ENCODE measurements at places on chromosomes 1 and 21.
A peak's percentile ranks its signal among the peaks of the same experiment; 100 is the strongest.

DNA sequence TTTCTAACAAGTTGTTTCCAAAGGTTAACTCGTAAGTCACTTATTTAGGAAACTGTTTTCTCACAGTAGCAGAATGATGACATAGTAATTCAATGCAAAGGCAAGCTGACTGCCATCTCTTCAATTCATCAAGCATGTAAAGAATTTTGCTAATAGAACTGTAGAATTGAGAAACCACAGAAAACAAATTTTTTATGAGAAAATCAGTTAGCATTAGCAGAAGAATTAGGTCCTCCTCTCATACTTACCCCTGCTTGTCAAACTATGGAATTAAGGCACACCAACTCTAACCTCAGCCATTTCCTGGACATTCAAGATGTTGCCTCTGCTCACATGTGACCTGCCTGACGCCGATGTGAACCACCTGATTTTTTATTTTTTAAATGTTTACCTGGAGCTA is 115.2 kb downstream of the LRRC40 start:
- DNase-seq = peak; percentile 59

DNA sequence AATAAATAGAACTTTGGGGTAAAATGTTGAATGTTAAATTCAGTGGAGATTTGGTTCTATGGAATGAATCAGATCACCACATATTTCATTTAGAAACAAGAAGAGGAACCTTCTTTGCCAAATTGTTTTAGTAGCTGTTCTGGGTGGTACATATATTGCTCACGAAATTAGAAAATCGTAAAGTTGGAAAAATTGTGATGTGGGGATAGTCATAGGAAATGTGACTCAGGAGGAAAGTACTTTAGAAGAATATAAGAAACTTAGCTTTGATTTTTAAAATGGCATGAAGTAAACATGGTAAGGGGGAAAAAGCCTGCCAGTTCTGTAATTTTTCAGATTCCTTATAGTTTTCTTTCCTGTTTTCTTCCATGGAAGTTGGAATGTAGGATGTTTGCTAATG is 27.4 kb downstream of the RRP15 start:
- peak; percentile 66 for DNase-seq

- DNase-seq = peak; percentile 32
Measured at GRCh38 chr1:180598333-180598974, 33.4 kb upstream of the XPR1 start.

GRCh38 chr21:25329227-25329825 is 278.0 kb downstream of the MRPL39 start:
- DNase-seq = peak; percentile 78

DNA sequence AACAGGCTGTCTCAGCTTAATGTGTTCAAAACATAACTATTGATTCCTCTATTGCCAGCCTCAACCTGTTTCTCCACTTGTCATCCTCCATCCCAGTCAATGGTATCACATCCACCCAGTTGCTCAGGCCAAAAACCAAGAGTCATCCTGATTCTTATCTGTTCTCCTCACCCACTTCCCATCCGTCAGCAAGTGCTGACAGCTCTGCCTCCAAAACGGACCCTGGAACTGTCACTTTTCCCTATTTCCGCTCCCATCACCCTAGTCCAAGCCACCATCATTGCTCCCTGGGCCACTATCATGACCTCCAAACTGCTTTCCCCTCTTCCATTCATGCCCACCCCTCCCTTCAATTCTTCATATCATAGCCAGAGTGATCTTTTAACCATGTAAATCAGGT is 36.2 kb upstream of the IFFO2 start:
- no peak for DNase-seq

- DNase-seq = no peak
Measured at GRCh38 chr1:5928714-5929400, 63.4 kb downstream of the NPHP4 start.

- no peak for DNase-seq
Measured at GRCh38 chr1:156098784-156099183, 15.7 kb upstream of the LMNA start.

- no peak for DNase-seq
Measured at GRCh38 chr1:59122527-59122926, 174.4 kb upstream of the FGGY start.

DNA sequence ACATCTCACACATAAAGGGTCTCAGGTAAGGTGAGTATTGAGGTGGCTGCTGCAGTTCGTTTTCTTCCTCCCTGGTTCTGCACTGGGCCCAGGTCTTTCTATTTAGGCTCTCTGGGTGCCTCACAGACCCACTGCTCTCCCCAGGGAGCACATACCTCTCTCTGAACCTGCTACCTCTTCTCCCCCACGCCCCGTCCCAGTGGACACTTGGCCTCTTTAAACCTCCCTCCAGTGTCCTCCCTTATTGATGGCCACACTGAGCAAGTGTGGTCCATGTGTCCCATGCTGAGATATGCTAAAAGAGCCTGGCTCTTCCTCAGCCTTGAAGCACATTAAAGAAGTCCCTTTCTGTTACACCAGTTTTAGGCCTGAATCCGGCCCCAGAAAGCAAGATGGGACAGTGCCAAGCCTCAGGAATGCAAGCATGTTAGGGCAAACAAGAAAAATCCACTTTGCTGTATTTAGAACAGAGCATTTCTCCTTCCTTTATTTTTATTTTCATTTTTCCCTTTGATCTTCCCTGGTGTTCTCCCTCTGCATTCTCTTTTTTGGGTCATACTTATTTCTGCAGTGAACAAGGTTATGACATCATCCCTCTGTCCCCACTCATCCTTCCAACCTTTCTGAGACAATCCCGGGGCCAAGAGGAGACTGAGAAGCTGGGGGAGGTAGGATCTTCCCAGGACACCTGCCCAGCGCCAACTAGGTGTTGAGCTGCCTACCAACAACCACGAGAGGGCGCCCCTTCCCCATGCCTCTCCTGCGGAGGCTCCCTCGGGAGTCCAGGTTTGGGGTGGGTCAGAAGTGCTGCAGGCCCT is 5.0 kb upstream of the CHI3L2 start:
- DNase-seq = peak; percentile 69

DNA sequence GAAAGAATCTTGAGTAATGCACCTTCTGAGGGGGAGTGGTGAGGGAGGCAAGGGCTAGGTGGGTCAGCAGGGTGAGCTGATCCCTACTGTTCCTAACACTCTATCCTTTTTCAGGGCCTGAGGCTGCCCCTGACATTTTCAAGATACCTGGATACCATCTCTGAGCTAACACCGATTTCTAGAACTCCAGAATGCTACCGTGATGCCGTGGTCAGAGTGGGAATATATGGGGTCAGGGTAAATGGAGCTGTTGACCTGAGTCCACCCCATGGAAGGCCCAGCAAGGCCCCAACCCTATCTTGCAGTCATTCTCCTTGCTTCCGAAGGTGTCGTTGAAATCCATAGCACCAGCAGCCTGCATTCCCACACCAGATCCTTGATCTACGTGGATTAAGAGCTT is 18.0 kb upstream of the PTPRF start:
- DNase-seq = no peak

GRCh38 chr1:181416268-181416860 is 67.0 kb upstream of the CACNA1E start:
- no peak for DNase-seq

DNA sequence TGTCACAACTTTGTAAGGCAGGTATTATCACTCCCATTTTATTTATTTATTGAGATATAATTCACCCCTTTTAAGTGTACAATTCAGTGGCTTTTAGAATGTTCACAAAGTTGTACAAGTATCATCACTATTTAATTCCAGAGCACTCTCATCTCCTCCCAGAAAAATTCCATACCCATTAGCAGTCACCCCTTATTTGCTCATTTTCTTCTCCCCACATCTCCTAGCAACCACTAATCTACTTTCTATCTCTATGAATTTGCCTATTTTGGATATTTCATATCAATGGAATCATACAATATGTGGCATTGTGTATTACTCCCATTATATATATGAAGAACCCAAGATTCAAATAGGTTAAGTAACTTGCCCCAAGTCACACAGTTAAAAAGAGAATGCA is 7.0 kb downstream of the DSTYK start:
- peak; percentile 64 for DNase-seq

DNA sequence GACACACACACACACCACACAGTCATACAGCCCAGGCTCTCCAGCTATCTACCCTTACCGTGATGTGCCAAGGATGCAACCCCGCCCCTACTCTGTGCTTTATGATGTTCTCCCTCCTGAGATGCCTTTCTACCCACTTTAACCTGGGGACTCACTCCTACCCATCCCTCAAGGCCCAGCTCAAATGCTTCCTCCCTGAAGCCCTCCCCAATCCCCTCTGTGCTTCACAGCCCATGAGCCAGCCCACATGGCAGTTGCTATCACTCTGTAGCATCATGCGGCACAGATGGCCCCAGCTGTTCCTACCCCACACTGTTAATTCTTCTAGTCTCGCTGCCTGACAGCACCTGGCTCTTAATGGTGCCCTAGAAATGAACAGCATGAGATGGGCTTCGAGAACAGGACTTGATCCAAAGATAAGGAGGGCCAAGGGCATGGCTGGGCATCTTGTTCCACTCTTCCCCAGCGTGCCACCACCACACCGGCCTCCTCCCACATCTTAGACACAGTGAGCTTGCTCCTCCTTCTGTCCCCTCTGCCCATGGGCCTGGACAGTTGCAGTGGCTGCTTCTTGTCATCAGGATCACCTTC is 109.8 kb downstream of the GLIS1 start:
- no peak for DNase-seq

DNA sequence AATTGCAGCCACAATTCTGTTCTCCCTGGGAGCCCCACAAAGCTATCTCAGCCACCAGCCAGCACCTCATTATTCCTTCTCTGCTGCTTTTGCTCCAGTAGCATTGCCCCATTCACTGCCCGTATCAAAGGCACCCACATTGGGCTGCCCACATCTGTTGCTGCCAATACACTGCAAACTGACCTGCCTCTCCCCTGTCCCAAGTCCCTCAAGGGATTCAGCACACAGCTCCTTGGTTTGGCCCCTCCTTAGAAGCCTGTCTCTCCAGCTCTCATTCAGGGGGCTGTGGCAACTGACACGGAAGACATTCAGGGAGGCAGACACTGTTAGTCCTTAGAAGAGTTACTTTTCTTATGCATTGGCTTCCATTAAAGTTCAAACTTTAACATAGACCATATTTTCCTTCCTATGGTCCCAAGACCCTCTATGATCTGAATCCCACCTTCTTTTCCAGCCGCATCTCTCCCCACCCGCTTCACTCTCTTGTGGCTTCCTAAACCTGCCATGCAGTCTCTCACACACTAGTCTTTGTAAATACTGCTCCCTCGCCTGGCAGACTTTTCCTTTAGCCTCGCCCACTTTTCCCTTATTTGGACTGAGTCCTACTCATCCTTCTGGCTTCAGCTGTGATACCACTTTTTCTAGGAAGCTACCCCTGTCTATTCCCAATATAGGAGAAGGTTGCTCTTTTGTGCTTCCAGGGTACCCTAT is 19.3 kb upstream of the KLHDC8A start:
- peak; percentile 70 for DNase-seq

DNA sequence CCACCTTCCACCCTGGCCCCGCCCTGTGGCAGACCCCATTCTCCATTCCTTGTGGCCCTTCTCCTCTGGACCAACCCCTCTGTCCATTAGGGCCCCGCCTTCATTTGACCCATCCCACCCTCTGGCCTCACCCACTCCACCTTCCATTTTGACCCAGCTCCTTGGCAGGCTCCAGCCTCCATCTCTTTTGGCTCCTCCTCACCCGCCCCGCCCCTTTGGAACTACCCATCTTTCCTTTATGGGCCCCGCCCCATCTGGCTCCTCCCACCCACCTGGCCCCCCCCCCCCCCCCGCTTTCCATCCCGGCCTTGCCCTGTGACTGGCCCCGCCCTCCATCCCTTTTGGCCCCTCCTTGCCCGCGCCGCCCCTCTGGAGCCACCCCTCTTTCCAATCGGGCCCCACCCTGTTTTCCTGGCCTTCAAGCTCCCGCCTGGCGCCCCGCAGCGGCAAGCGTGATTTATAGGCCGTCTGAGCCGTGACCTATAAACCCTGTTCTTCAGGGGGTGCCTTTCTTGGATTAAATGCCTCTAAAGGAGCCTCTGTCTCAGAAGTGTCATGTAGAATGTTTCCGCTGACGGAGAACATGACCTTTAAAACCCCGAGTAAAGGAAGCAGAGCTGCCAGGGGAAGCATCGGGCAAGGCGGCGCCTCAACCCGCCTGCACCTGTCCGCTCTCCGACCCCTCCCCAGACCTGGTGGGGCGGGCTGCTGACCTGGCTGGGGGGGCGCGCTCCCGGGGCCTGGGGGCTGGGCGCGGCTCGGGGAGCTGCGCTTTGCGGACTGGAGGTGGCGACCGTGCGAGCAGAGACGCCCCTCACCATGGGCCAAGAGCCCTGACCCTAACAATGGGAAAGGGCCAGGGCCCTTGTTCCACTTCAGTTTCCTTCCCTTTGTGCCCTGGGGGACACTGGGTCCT is 178.0 kb downstream of the CAMTA1 start:
- no peak for DNase-seq

- DNase-seq = no peak
Measured at GRCh38 chr1:20031161-20031560, 38.8 kb upstream of the PLA2G5 start.

- DNase-seq = no peak
Measured at GRCh38 chr1:246923482-246923881, 8.3 kb downstream of the AHCTF1 start.

GRCh38 chr1:64599242-64599641 is 129.3 kb downstream of the CACHD1 start:
- no peak for DNase-seq

GRCh38 chr1:52571783-52572182 is 18.9 kb upstream of the TUT4 start:
- DNase-seq = peak; percentile 16

GRCh38 chr1:68363339-68363738 is 86.4 kb downstream of the RPE65 start:
- no peak for DNase-seq

DNA sequence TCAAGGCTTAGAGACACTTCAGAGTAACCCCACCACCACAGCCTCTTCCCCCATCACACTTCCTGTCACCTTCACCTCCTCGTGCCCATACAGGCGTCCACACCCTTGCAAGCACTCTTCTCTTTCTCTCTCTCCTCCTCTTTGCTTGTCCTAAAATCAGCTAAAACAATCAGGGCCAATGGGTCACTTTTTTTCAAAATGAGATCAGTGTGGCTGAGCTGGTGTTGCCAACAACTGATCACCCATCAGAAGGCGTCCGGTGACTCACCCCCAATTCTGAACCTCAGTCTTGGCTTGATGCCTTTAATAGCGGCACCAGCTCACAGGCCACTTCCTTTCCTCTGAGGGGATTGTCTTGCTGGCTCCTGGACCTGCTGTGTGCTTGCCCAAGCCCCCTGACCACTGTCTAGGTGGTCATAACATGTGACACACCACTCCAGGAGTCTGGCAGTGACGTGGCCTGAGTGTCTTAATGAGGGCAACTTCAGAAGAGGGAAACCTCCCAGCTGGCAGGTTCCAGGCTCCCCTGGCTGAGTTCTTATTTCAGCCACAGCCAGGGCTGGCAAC is 1.6 kb downstream of the DRAXIN start:
- peak; percentile 87 for DNase-seq

DNA sequence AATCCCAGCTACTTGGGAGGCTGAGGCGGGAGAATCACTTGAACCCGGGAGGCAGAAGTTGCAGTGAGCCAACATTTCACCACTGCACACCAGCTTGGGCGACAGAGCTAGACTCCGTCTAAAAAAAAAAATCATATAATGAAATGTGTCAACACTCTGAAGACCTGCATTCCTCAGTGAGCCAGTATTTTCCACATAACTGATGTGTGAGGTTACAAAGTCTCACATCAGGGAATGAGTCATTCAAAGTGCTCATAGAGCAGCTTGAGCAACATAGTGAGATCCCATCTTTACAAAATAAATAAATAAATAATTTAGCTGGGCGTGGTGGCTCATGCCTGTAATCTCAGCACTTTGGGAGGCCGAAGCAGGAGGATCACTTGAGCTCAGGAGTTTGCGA is 65.5 kb downstream of the CASZ1 start:
- DNase-seq = peak; percentile 88
